Astrocyte of the cerebellum (primary cell): ENCODE measurements at places on chromosomes 7 and 10.

DNA sequence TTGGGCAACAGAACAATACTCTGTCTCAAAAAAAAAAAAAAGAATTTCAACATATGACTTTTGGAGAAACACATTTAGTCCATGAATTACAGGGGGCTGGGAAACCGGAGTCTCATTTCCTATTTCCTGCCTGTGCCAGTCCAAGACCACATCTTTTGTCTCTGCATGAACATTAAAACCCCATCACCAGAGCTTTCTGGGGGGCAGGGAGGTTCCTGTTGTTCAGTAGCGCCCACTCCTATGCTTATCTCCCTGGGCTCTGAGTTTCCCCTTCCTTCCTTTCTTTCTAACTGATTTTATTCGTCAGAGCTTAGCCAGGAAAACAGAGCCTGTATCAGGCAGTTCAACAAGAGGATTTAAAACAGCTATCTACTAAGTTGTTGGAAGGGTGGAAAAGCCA is 119.3 kb downstream of the CALN1 start:
- no peak for DNase-seq

DNA sequence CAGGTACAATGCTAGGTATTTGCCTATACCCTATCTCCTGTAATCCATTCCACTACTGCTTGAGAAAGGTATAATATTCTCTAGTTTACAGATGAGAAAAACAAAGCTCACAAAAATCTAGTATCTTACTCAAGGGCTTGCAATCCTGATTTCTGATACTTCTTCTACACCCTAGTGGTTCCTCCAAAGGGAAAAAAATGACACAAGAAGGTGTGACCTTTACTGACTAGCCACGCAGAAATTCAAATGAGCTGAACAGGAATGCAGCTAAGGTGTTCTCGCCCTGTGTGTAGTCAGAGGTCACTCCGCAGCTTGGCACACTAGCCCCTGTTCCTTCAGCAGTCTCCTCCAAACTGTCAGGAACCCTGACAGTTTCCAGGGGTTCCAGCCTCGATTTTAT is 59.5 kb upstream of the TM9SF3 start:
- DNase-seq, result no peak

- no peak for DNase-seq
Measured at GRCh38 chr10:4473977-4474376, 352.0 kb upstream of the AKR1E2 start.

DNA sequence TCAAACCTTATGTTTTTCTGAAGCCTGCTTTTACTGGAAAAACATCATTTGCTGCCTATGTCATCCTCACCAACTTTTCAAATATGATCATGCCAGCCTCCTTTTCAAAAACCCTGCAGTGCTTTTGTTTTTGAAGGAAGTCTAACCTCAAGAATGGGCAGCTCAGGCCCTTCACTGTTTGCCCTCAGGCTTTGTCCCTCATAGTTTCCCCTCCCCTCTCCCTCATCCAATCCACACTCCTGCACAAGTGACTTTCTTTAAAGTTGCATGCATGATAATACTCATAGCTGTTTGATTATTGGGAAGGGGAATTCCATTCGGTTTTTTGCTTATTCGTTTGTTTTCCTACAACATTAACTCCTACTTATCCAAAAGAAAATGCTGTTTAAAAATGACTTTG is 219.4 kb downstream of the SEMA3E start:
- no peak for DNase-seq

DNA sequence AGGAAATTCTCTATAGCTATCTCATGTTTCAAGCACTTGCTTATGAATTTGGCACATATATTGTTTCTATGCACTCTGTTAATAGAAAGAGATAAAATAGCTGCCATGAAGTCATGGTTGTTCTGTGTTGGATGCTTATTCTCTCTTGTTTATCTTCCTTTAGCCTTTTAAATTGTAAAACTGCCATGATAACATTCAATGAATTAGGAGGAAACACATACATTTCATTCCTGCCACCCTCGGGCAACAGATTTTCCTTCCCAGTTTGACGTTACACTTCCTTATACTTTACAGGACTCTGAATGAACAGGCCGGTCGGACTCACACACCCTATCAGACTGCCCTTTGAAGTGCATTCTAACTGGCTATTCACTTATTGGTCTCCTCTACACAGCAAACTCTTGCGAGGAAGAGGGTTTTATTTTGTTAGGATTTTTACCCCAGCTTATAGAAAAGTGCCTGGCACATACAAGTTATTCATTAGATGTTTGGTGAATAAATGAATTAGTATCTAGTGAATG is 65.7 kb upstream of the FERD3L start:
- no peak for DNase-seq

DNA sequence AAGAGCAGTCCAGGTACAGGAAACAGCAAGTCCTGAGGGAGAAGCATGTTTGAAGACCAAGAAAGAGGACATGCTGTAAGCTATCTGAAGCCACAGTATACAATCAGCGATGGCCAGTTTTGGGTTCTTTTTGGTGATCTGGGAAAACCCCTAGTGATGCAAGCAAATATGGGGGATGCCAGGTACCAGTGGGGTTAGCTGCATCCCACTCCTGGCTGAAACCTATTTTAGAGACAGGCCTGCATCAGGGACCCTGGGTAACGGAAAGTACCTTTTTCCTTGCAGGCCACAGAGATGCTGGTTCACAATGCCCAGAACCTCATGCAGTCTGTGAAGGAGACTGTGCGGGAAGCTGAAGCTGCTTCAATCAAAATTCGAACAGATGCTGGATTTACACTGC is 32.9 kb downstream of the AP3M1 start:
- no peak for DNase-seq

DNA sequence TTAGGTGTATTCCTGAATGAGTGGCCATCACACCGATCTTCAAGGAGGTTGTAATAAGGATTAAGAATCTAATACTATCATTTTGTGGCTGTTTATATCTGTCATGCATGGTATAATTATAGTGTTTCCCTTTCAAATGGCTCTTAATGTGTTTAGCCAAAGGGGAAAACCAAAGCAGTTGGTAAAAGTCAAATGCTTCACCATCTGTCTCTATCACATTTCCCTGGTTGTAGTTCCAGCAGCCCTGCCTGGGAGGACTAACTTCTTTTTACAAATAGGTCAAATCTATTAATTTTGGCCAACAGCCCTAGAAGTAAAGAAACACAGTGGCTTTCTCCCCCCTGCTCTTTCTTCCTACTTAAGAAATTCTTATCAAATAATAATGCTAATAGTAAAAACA is 56.7 kb downstream of the ZNF365 start:
- no peak for DNase-seq

- DNase-seq, result no peak
Measured at GRCh38 chr7:41038211-41038610, 664.7 kb downstream of the INHBA start.

DNA sequence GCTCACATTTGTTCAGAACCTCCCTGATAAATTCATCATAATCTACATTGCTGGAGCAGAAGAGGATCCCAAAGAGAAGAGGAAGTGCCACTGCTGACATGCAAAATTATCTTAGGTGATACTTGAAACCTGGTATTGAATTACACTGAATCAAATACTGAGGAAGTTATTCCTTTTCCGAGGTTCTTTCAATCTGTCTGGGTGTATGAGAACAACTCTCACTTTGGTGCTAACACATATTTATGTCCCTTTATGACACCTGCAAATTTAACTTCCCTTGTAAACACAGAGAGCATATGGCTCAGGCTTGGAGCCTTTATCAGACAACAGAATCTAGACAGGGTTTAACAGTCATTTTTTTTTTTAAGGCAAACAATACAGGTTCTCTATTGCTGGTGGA is 131.4 kb downstream of the SRPK2 start:
- no peak for DNase-seq

GRCh38 chr10:46273506-46274477 is 13.0 kb upstream of the ANTXRL start:
- DNase-seq, result no peak

DNA sequence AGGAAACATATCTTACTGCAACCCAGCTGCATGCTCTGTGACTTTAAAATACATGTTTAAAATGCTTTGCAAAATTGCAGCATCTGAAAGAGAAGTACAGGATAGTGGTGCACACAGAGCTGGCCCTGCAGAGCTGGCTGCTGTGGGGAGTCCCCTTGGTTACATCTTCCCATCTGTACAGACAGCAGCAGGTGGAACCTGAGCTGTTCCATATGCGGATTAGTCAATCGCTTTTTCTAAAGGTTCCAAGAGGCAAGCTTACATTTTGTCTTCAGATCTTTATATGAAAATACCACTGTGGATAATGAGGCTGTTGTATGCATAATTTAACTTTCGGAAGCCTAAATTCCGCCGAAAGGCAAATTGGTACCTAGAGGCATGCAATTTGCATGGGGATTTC is 444.1 kb downstream of the NRG3 start:
- DNase-seq, result no peak
